Right atrium auricular region (tissue), 2 donors: ENCODE measurements at places on chromosomes 13 and 19. TPM values are rescaled to one million over a fixed set of nuclear protein-coding genes. Genes with fewer than 3 reads are reported as not detected.

The KLK6 gene
- total RNA-seq = not detected

The KLK8 gene
- total RNA-seq = not detected

DNA sequence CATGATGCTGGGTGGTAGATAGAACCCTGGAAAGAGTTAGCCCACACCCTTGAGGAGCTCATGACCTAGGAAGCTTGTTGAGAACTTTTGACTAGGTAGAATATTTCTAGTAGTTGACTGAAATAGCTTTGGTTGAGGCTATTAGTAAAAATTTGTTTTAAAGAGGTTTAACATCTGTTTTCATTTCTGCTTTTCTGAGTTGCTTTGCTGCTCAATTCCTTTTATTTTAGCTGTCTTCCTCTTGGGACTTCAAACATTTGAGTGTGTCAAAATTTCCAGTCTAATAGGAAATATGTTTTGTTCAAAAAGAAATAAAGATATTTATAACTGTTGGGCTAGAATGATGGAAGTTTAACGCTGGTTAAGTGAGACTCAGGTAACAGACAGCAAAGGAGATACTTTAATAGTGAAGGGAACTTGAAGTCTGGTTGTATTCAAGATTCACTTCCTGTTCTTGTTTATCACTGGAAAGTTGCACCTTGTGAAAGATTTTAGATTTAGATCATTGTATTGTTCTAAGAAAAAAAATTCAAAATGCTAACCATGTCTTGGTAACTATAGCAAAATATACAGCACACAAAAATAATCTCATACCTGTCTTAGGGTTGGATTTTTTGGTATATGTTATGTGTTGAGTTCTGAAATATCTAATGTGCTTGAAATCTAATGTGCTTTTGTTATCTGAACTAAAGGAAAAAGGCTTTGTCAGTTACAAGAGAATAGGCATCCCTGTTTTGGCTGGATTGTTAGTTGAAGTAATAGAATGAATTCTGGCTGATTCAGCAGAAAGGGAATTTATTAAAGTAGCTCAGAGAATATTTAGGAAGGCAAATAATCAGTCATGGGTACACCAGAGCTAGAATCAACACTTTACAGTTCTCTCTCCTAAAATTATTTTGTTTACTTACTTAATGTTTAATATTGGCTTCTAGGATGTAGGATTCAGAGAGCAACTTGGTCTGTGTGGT, 24.4 kb upstream of the GPR18 start:
- DNase-seq = no peak

- DNase-seq = no peak
Observed at GRCh38 chr19:13718733-13719132, 45.6 kb upstream of the MRI1 start.

GRCh38 chr19:54893406-54893805, 12.5 kb upstream of the NCR1 start:
- no peak for DNase-seq

The SHANK1 gene
- 1.8 TPM for total RNA-seq

The ZNF888 gene
- total RNA-seq = 1.3 TPM

GRCh38 chr19:37999309-38000213, 92.6 kb downstream of the SIPA1L3 start:
- peak; percentile 76 for DNase-seq

DNA sequence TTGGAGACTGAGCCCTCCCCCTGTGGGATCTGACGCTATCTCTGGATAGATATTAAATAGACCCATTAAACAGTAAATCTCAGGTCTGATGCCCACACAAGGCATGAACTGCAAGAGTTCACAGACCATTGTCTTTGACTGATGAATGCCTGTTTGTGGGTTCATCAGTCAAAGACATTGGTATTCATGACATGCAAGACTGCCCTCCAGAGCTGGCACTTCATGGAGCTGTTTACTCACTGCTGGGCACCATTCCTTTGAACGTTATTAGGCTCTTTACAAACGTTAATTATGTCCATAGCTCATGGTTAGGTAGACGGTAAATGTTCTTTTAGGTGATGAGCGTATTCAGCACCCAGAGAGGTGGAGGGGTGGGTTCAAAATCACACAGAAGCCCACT, 111.8 kb upstream of the PABPC3 start:
- no peak for DNase-seq

The N4BP2L1 gene
- total RNA-seq = 3.4 TPM

DNA sequence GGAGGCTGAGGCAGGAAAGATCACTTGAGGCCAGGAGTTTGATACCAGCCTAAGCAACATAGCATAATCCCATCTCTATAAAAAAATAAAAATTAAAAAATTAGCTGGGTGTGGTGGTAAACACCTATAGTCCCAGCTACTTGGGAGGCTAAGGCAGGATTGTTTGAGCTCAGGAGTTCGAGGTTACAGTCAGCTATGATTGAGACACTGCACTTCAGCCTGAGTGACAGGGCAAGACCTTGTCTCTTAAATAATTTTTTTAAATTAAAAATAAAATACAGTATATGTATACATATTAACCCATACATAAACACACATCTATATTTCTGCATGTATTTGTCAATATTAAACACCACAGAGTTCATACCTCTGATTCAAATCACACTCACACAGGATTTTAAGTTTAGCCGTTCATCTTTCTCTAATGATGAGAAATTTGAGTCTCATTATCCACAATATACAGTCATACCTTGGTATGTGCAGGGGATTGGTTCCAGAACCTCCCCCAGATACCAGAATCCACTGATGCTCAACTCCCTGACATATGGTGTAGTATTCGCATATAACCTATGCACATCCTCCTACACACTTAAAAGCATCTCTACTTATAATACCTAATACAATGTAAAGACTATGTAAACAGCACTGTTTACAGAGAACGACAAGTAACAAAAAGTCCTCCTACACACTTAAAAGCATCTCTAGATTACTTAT, 44.7 kb downstream of the PSPC1 start:
- DNase-seq = no peak

The MEX3D gene
- total RNA-seq = 17.0 TPM

- no peak for DNase-seq
Observed at GRCh38 chr13:21884965-21885567, 214.2 kb downstream of the FGF9 start.

GRCh38 chr13:31649766-31650165, 89.6 kb upstream of the RXFP2 start:
- no peak for DNase-seq

- DNase-seq = no peak
Observed at GRCh38 chr13:29693275-29693945, 97.9 kb upstream of the SLC7A1 start.

DNA sequence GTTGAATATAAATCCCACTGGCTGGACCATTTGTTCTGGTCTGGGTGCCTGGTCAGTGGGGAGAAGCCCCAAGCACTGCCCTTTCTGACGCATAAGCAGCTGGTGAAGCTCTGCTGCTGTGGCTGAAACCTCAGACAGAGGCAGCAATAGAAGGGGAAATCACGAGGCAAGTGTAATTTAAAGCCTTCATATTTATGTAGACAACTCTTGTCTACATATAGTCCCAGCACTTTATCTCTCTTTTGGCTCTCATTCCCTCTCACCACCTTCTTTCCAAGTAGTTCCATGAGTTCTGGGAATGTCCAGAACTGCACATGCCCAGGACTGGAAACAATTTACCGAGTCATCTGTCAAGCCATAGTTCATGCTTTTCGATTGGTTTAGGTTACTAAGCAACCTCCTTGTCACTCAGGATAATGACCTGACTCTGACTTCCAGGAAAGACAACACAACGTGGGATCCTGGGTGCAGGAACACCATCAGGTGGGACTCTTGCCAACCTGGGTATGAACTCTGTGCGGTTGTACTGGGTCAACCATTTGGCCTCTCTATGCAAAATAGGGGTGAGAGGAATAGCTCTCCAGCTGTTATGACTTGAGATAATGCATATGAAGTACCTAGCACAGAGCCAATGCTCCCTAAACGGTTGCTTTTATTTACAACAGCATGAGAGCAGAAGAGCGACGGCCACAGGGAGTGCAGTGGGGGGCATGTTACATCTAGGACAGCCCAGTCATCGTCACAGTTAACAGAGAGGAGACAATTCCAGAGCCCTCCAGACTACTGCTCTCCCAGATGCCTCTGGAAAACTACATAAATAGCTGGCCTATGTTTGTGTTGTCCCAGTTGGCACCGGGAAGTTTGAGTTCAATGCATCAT, 321.9 kb downstream of the FOXO1 start:
- no peak for DNase-seq

The DOHH gene
- 18.4 TPM for total RNA-seq

GRCh38 chr13:23321535-23322241, 111.8 kb downstream of the SACS start:
- DNase-seq = peak; percentile 83

The CRLF1 gene
- total RNA-seq = 71.8 TPM

DNA sequence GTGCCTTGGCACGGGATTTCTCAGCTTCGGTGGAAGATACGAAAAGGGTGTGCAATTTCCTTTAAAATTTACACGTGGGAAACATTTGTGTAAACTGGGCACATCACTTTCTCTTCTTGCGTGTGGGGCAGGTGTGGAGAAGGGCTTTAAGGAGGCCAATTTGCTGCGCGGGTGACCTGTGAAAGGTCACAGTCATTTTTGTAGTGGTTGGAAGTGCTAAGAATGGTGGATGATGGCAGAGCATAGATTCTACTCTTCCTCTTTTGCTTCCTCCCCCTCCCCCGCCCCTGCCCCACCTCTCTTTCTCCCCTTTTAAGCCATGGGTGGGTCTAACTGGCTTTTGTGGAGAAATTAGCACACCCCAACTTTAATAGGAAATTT, 7.2 kb downstream of the SLITRK5 start:
- DNase-seq = no peak

DNA sequence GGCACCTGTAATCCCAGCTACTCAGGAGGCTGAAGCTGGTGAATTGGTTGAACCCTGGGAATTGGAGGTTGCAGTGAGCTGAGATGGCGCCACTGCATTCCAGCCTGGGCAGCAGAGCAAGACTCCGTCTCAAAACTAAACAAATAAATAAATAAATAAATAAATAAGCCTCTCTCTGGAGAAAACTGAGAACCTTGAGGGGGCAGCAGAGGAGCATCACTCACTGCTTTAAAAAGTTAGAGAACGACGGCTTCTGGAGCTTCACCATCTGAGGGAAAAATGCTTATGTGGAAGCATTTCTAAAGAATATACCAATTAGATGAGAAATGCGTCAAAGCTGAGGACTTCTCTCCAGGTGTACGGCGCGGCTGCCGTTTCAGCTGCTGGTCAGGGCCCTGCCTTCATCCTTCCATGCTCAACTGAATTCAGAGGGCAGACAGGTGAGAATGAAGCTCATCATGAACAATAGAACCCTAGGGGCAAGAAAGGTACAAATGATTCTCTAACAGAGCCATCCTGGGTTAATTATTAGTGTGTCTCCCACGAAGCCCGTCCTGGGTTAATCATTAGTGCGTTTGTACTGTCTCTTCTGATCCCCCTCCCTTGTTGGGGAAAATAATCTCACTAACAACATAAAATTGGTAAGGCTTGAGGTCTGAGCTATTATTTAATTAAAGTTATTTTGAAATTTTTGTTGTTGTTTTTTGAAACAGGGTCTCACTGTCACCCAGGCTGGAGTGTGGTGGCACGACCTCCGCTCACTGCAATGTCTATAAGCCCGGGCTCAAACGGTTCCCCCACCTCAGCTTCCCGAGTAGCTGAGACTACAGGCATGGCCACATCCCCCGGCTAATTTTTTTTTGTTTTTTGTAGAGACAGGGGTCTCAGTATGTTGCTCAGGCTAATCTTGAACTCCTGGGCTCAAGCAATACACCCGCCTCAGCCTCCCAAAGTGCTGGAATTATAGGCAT, 80.1 kb downstream of the IPO5 start:
- no peak for DNase-seq

The TICAM1 gene
- total RNA-seq = 7.6 TPM

The MADCAM1 gene
- total RNA-seq = not detected

- no peak for DNase-seq
Observed at GRCh38 chr13:114002009-114002544, 28.2 kb upstream of the C13orf46 start.

The TNFAIP8L1 gene
- total RNA-seq = 2.6 TPM

The PLK5 gene
- total RNA-seq = not detected

The PEAK3 gene
- total RNA-seq = 1.5 TPM

DNA sequence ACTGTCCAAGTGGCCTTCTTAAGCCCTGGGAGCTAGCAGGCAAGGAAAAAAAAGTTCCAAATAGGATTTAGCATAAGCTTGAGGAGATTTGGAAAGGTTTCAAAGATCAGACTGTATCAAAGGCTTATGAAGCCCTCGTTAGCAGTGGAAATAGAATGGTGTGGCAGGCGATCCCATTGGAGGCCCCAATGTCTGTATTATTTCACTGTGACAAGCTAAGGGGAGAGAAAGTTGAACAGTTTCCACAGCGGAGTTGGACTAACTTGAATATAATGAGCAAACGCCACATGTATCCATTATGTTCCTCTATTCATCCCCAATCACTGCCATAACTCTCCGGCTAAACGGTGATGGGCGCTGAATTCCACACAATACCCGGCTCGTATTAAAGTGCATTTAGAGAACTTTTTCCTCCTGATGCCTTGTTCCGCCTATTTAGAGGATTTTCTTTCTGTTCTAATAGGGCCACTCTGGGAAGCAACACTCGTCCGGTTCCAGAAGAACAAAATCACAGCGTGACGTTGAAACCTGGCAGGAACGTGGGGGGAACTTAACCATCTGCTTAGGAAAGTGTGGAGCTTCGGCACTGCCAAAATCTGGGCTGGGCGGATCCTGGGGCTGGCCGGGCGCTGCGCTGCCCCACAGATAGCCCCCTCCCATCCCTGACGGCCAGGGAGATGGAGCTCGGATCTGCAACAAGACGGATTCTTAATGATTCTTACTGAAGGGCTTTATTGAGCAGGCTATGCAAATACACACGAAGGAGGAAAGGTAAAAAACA, 1.0 kb upstream of the PCDH8 start:
- DNase-seq = no peak

GRCh38 chr13:33678084-33678483, 139.9 kb upstream of the RFC3 start:
- DNase-seq = no peak

The C19orf38 gene
- 1.5 TPM for total RNA-seq

The IGSF23 gene
- not detected for total RNA-seq

The SCEL gene
- 0.35 TPM for total RNA-seq

DNA sequence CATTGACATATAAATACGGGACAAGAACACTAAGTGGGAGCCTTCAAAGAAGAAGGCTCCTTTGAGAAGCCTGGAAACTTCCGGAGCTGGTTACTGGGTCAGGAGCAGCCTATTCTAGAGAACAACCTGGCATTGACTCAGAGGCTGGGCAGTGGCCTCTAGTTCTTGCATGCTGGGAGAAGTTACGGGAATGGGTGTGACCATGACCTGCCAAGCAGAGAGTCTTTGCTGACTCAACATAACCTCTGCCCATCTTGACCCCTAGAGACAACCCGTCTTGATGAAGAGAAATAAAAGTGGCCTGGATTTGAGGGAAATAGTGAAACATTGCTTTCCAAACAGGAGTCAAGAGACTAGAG, 21.0 kb downstream of the STARD13 start:
- no peak for DNase-seq

The KLK2 gene
- not detected for total RNA-seq

- no peak for DNase-seq
Observed at GRCh38 chr13:26185720-26186117, 36.4 kb downstream of the RNF6 start.
